ENCODE measurements at places on chromosomes 5 and 9.

DNA sequence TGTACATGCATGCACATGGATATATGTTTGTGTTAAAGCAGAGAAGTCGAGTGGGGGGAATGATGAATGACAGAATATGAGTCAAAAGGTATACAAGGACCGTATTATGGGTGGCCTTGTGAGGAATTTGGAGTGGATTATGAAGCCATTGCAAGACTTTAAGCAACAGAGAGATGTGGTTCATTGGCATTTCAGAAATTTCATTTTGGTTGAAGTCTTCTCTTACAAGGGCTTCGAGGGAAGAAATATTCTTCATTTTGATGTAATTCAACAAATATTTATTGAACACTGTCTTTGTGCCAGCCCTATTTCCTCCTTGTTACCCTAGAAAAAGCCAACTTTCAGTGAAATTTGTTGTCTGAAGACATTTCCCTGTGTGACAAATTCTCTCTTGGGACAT is 83.9 kb upstream of the SLCO6A1 start:
- no peak for DNase-seq

DNA sequence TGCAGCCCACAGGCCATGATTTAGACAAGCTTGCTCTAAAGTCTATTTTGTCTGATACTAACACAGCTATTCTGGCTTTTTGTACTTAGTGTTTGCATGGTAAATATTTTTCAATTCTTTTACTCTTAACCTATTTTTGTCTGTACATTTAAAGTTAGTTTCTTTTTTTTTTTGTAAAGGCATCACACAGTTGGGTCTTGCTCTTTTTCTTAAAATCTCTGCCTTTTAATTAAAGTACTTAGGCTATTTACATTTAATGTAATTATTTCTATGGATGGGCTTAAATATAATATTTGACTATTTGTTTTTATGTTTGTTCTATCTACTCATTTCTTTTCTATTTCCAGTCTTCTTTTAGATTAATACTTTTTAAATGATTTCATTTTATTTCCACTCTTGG is 49.7 kb upstream of the MAST4 start:
- DNase-seq, result no peak

DNA sequence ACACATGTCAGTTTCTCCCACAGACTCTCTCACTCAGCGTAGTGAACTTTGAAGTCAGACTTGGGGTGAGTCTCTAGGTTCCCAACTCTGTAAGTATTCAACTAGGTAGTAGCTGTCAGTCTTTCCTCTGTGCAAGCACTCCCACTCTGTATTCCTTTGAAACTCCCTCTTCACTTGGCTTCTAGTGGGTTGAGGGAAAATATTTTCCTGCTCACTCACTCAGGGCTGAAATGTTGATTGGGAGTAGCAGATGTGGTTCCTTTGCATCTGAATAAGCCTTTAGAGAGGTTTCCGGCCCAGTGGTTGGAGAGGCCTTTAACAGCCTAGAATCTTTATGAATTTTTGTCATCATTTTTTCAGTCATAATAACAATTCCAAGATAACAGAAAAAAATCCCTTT is 18.1 kb upstream of the ARRDC3 start:
- DNase-seq, result no peak

- no peak for DNase-seq
Measured at GRCh38 chr5:119583684-119584083, 45.7 kb upstream of the FAM170A start.

DNA sequence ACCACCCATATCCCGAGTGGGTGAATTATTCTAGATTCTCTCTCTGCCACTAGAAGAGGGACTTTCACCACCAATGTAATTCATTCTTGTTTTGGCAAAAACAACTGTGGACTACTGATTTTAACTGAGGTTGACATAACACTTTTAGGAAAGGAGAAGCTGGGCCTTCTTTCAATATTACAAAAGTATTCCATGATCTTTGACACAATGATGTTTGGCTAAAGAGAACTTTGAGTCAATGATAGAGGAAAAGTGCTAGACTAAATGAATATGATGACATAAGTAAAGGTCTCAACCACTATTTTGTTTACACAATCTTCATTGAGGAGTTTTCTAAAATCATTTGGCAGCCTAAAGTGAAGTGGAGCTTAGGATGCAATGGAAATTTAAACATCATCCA is 336.9 kb upstream of the PDE4D start:
- no peak for DNase-seq

GRCh38 chr9:73683862-73684591 is 532.4 kb downstream of the ANXA1 start:
- DNase-seq, result no peak

GRCh38 chr5:53327811-53328334 is 152.6 kb upstream of the FST start:
- DNase-seq, result no peak

DNA sequence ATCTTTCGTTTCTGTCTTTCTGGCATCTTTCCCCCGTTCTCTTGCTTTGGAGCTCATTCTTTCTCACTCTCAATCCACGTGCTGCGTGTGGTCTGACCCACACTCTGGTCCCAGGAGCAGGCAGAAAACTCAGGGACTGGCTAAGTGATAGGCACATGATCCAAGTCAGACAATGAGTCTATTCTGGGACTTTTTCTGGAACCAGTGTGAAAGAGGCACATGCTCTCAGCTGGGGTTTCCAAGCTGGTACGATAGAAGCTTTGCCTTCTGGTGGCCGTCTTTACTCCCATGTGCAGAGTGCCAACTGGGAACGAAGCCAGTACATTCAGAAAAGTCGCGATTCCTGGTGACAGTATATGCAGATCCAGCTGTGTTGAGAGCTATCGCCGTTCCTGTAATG is 94.4 kb downstream of the PDZD2 start:
- DNase-seq, result no peak

- DNase-seq, result no peak
Measured at GRCh38 chr5:144198386-144198785, 27.7 kb downstream of the KCTD16 start.
